Spleen (tissue), 13 donors: ENCODE measurements at places on chromosomes 13 and 19. TPM values are rescaled to one million over a fixed set of nuclear protein-coding genes. Genes with fewer than 3 reads are reported as not detected.

- DNase-seq = no peak
Observed at GRCh38 chr13:93534181-93534700, 307.6 kb downstream of the GPC6 start.

- DNase-seq = no peak
Observed at GRCh38 chr19:17616961-17617806, 61.7 kb downstream of the COLGALT1 start.

DNA sequence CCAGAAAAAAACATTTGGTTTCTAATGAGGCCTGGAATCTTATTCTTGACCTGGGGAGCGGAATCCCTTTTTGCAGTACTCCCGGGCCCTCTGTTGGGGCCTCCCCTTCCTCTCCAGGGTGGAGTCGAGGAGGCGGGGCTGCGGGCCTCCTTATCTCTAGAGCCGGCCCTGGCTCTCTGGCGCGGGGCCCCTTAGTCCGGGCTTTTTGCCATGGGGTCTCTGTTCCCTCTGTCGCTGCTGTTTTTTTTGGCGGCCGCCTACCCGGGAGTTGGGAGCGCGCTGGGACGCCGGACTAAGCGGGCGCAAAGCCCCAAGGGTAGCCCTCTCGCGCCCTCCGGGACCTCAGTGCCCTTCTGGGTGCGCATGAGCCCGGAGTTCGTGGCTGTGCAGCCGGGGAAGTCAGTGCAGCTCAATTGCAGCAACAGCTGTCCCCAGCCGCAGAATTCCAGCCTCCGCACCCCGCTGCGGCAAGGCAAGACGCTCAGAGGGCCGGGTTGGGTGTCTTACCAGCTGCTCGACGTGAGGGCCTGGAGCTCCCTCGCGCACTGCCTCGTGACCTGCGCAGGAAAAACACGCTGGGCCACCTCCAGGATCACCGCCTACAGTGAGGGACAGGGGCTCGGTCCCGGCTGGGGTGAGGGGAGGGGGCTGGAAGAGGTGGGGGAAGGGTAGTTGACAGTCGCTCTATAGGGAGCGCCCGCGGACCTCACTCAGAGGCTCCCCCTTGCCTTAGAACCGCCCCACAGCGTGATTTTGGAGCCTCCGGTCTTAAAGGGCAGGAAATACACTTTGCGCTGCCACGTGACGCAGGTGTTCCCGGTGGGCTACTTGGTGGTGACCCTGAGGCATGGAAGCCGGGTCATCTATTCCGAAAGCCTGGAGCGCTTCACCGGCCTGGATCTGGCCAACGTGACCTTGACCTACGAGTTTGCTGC is at the start of gene ICAM4:
Gene ICAM4, plus strand, starts transcription at position 153 of the 935 bp plus-strand sequence. Its CDS starts 58 bp downstream, at position 211.
- peak; percentile 88 for DNase-seq

DNA sequence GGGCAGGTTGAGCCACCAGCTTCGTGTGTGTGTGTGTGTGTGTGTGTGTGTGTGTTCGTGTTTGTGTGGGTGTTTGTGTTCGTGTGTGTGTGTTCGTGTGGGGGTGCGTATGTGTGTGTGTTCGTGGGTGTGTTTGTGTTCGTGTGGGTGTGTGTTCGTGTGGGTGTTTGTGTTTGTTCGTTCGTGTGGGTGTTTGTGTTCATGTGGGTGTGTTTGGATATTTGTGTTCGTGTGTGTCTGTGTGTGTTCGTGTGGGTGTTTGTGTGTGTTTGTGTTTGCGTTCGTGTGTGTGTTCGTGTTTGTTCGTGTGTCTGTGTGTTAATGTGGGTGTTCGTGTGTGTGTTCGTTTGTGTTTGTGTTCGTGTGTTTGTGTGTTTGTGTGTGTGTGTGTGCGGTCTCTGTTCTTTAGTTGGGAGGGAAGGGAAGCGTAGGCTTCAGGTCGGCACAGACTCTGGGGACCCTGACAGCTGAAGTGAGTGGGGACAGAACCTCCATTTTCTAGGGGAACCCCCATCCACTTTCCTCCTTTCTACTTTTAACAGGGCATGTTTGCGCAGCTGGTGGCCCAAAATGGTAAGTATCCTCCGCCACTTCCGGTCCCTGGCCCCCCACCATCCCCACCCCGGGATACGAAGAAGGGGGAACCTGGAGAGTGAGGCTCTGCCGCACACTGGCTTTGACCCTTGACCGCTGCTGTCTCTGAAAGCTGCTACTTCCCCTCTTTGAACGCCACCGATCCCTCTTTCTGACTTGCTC is 1.6 kb downstream of the TNFSF9 start:
- peak; percentile 84 for DNase-seq

DNA sequence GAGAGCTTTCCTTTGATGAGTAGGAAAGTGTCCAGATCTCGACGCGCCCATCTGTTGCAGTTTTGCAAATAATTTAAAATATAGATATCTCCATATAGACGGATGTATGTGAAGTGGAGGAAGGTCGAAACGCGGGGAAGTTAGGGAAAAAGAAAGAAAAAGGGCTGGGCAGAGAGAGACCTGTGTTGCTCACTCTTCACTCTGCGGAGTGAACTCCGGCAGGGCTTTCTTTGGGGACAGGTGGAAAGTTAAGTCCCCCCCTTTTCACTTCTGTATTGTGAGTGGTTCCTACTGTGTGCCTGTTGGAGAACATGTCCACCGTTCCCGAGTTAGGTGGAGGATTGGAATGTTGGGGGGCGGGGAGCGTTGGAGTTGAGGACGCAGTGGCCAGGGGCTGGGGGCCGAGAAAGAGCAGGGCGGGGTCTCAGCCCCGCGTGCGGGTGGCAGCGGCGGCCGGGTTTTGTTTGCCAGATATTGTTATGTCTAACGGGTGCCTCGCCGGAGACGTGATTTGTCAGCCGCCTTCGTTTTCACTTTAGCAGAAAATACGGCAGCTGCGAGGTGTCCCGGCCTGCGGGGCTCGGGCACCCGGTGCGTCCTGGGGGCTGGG is 145.1 kb upstream of the ZNF536 start:
- DNase-seq = no peak

DNA sequence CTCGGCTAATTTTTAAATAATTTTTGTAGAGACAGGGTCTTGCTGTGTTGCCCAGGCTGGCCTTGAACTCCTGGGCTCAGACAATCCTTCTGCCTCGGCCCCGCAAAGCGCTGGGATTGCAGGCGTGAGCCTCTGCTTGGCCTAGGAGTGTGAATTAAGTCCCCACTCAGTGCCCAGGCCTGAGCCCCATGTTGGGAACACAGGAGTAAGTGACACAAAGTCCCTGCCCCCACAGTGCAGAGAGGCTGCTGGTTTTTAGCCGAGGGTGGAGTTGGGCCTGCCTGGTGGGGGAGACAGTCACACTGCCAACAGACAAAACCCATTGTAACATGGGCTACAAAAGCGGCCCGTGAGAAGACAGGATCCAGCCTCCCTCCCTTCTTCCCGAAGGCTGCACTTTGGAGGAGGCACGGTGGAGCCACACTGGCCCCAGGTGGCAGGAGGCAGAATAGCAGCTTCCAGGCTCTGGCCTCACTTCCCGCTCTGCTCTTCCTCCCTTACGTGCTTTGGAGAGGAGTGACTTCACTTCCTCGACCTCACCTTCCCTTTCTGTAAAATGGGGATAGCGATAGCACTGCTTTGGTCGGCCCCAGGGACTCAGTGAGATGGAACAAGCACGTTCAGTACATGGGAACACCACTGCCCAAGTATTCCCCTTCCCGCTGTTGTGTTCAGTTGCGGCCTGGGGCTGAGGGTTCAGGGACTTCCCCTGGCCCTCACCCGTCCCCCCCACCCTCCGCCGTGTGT is 15.2 kb upstream of the EHD2 start:
- peak; percentile 88 for DNase-seq

DNA sequence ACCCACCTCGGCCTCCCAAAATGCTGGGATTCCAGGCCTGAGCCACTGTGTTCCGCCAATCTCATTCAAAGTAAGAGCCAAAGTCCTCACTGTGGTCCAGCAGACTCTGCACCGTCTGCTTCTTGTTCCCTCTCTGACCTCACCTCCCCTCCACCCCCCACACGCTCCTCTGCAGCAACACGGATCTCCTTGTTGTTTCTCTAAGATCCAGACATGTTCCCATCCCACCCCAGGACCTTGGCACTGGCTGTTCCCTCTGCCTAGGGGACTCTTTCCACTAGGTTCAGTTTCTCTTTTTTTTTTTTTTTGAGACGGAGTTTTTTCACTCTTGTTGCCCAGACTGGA is 38.4 kb downstream of the LTBP4 start:
- DNase-seq = no peak

Gene GPR4
- polyA plus RNA-seq = 2.1 TPM

Gene ZSCAN22
- 0.55 TPM for polyA plus RNA-seq

DNA sequence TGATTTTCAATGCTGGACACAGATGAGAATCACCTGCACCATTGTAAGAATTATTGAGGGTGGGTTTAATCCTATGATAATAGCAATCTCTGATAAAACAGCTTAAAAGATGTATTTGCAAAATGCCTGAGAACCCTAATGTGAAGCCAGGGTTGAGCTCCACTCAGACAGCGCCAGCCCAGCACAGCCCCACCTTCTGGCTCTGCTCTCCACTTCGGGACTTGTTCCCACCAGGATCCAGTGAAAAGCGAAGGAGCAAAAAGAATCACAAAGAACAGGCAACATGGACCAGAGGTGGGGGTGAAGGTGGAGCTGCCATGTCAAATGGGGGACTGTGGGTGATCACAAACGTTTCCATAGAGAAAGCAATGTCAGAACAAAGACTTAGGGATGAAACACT is 18.6 kb upstream of the ZNF816 start:
- no peak for DNase-seq

GRCh38 chr19:48603001-48603400 is 3.5 kb upstream of the SPACA4 start:
- no peak for DNase-seq

- no peak for DNase-seq
Observed at GRCh38 chr13:26910754-26911465, 150.3 kb upstream of the GPR12 start.

DNA sequence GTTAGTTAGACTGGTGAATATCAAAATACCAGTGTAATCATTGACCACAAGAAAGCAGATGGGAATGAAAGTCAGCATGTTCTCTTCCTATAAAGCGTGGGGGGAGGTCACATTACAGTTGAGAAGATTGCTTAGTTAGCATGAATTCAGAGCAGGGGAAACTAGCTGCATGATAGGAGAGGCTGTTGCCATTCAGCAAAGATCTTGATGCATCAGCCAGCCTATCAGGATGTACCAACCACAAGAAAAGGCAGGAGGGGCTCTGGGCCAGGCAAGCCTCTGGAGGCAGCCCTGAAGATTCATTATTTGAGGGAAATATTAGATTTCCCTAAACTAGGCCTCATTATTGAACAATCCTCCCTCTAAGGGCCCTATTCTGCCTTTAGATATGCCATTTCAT is 5.0 kb upstream of the MTMR6 start:
- DNase-seq = no peak

Gene TSKS
- 0.85 TPM for polyA plus RNA-seq

DNA sequence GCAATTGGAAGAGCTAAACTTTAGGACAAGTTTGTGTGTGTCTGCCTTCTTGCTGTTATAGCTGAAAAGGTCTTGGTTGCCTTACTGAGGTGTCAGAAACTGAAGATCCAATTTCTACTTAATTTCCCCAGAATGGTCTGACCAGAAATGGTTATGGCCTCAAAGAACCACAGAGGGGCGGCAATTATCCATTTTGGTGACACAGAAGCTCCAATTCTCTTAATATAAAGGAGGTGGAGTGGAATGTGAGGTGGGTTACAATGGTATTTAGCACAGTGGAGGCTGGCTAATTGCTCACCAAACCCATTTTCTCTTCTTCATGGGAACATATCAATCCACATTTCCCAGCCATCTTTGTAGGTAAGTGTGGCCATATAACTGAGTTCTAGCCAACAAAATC is 1157.2 kb downstream of the OLFM4 start:
- DNase-seq = no peak

GRCh38 chr19:20038358-20039202 is 725 bp downstream of the ZNF682 start:
- DNase-seq = no peak

GRCh38 chr19:8635422-8635821 is 5.0 kb downstream of the NFILZ start:
- DNase-seq = no peak

DNA sequence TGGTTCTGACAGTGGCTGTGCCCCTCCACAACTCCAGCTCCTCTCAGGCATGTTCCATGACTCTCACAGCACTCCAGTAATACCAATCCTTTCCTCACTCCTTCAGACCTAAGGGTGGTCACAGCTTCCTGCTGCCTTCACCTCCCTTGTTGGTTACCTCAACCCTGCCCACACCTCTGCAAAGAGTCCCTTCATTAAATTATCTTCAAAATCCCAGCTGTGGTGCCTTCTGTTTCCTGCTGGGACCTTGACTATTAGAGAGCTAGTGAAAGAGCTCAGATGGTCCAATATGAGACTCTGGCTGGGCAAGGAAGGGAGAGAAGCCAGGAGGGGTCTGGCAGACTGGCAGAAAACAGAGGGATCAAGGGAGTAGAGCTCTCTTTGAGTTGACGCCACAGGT is 26.1 kb downstream of the DEDD2 start:
- no peak for DNase-seq

GRCh38 chr19:18176367-18177310 is 3.0 kb downstream of the IFI30 start:
- peak; percentile 78 for DNase-seq

GRCh38 chr19:41740415-41741243 is 14.7 kb upstream of the CEACAM6 start:
- no peak for DNase-seq

GRCh38 chr13:27827646-27828045 is 35.4 kb downstream of the GSX1 start:
- DNase-seq = no peak

GRCh38 chr13:113577881-113578435 is 6.6 kb upstream of the TFDP1 start:
- no peak for DNase-seq

DNA sequence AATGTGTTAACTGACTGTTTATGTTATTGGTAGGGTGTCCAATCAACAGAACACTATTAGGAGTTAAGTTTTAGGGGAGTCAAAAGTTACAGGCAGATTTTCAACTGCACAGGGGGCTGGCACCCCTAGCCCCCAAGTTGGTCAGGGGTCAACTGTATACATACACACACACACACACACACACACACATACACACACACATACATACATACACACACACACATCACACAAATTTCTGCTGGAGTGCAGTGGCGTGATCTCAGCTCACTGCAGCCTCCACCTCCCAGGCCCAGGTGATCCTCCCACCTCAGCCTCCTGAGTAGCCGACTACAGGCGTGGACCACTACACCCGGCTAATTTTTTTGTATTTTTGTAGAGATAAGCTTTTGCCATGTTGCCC is 10.2 kb downstream of the LRRC4B start:
- no peak for DNase-seq

GRCh38 chr19:46860125-46860845 is 512 bp upstream of the ARHGAP35 start:
- peak; percentile 96 for DNase-seq

DNA sequence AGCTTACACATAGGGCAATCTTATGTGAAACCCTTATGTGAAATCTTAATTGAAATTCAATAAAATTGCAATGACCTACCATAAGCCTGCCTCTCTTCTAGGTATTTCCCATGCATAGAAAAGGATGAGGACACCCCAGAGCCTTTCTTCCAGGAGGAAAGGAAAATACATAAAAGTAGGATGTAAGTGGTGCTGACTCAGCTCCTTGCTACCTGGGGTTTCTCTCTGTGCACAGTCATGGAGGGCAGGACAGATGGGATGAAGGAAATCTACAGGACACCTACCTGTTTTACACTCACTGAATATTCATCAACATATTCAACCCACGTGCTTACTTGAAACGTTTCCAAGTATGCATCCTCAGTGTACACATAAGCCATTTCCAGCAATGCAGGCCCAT is 1299.2 kb upstream of the SLC10A2 start:
- DNase-seq = no peak
